ENCODE measurements at places on chromosomes 7 and 10.

- DNase-seq = peak; percentile 82
Measured at GRCh38 chr10:79070606-79071395, 2.0 kb downstream of the ZMIZ1 start.

DNA sequence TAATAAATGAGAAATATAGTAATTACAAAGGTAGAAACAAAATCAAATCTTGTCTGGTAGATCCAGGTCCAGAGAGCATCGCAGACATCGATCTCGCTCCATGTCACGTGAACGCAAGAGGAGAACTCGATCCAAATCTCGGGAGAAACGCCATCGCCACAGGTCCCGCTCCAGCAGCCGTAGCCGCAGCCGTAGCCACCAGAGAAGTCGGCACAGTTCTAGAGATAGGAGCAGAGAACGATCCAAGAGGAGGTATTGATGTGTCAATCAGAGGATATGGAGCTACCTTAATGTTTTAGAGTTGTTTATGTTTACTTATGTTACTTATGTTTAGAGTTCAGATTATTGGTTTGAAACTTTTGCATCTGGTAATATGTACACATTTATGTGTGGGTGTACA, 57.8 kb downstream of the LUC7L2 start:
- no peak for DNase-seq

GRCh38 chr10:27344568-27345454, 104.2 kb upstream of the ACBD5 start:
- no peak for DNase-seq

- DNase-seq = no peak
Measured at GRCh38 chr7:151745706-151746105, 131.2 kb downstream of the PRKAG2 start.

DNA sequence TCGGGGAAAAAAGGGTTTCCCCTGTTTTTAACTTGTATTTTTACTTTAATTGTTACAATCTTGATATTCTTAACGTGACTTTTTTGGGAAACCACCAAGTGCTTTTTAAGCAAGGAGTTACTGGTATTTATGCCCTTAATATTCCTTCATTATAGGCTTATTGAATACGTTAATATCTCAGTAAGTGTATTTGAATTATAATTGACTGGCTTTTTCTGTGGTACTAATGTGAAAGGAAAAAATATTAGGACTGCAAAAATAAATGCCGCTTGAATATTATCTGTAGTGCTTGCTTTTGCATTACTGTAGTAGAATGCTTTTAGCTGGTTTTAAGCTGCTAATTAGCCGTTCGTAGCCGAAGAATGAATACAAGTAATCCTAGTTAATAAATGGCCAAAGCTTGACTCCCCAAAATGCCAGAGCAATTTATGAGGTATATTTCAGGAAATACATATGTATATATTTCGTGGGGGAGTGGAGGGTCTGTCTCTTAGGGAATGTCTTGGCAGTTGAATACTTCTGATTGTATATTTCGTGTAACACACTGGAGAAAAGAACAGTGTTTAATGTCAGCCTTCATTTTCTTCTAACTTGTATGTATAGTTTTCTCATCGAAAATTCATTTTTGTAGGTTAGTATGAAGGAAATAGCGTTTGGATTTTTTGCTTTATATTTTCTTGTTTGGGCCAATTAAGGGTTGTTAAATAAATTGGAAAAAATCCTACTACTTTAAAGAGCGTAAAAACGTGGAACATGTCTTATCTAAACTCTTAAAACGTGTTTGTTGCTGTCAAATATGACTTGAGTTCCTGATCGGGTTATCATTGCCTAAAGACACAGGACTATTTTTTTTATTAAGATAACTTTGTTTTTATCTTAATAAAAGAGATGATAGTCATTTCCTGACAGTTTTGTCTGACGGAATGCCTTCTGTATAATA, 1.5 kb downstream of the PDCD4 start:
- DNase-seq = no peak

GRCh38 chr7:30304177-30304884, 19.9 kb downstream of the ZNRF2 start:
- no peak for DNase-seq

DNA sequence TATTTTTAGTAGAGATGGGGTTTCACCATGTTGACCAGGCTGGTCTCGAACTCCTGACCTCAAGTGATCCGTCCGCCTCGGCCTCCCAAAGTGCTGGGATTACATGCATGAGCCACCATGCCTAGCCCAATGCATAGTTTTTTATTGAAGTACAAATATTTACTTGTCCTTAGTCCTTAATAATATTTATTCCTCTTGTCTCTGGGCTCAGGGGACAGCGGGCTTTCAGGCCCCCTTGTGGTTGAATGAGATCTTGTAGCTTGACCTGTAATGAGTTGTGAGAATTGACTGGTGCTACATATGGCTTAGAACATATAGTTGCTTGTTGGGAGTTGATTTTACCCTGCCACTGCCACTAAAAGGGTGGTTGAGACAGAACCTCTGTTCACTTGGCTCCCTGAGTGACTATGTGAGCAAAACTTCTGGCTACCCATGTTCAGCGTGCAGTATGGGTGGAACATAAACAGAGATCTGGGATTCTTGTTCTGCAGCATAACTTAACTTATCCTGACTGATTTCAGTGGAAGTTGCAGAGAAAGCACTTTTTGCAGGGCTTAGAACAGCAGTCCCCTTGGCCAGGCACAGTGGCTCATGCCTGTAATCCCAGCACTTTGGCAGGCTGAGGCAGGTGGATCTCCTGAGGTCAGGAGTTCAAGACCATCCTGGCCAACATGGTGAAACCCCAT, 14.9 kb downstream of the CCL26 start:
- peak; percentile 53 for DNase-seq

DNA sequence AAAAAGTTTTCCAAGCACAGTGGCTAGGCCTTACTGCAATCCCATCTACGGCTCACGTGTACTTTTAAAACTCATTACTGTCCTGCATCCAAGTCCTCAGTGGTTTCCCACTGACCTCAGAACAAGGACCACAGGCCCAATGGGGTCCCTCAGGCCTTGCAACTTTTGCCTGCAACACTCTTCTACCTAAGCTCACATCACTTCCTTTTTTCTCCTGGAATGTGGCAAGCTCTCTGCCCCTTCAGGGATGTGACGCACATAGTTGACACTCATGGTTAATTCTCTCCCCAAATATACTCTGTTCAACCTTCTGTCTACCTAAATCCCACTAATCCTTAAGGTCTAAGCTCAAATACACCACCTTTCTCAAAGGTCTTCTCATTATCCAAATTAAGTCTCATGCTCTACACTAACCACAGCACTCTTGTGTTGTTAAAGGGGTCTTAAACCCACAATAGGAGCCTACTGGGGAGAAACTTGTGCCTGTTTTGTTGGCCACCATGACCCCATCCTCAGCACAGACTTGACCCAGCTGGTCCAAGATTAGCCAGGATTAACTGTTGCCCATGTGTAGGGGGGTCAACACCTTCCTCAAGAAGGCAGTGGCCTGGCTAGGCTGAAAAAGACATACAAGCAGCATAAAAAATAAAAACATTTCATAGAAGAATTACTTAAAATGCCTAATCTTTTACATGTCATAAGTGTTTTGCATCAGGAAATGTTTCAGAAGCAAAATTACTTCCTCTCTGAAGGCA, 15.2 kb downstream of the HNRNPF start:
- DNase-seq = no peak

DNA sequence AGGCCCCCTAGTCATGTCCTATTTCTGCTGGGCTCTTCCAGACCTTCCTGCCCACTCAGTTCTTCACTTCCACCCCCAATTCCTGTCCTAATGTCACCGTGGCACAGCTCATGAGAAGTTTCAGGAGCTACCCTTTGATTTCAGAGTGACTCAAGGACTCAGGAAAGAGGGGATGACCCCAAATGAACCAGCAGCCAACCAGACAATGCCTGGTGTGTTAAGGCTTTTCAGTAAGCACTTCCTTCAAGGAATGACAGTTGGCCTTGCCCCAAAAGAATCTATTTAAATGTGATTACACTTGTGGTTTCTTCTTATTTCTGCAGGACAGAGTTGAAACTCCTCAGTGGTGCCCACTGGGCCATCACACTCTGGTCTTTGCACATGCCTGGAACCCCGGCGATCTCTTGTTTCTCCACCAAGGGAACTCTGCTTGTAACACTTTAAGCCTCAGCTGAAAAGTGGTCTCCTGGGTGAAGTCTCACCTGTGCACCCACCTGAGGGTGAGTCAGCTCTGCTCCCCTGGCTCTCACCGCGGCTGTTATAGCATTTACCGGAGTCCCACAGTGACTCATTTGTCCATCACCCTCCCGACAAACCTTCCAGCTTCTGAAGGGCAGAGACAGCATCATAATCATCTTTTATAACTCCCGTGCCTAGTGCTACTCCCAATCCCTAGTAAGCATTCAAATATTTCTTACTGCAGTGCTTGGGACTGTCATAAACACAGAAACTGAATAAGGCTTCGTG, 123.0 kb upstream of the SVIL start:
- DNase-seq = no peak

DNA sequence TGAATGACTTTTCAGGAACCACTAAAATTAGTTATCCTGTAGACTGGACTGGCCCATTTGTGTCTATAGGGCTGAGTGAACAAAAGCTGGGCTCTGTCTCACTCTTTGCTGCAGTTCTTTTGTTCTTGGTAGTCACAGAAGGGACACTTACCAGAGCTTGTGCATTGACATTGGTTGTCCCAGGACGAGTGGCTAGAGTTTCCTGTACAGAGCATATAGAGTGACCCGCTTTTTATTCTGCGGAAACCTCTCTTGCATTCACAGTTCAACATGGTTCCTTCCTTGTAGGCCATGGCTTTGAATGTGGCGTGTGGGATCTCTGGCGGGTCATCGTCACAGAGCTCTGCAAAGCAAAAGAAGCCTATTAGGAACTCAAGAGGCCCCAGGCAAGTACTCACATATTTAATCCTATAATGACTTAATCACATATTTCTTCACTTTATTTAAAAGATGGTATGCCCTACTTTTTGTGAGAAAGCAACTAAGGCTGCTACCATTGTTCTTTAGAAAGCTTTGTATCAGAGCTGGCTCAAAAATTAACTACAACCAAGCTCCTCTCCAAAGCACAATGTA, 36.4 kb downstream of the IL2RA start:
- no peak for DNase-seq

- no peak for DNase-seq
Measured at GRCh38 chr7:68604541-68604940, 993.7 kb upstream of the AUTS2 start.

- DNase-seq = no peak
Measured at GRCh38 chr7:142438923-142439515, 181.2 kb upstream of the PRSS58 start.

DNA sequence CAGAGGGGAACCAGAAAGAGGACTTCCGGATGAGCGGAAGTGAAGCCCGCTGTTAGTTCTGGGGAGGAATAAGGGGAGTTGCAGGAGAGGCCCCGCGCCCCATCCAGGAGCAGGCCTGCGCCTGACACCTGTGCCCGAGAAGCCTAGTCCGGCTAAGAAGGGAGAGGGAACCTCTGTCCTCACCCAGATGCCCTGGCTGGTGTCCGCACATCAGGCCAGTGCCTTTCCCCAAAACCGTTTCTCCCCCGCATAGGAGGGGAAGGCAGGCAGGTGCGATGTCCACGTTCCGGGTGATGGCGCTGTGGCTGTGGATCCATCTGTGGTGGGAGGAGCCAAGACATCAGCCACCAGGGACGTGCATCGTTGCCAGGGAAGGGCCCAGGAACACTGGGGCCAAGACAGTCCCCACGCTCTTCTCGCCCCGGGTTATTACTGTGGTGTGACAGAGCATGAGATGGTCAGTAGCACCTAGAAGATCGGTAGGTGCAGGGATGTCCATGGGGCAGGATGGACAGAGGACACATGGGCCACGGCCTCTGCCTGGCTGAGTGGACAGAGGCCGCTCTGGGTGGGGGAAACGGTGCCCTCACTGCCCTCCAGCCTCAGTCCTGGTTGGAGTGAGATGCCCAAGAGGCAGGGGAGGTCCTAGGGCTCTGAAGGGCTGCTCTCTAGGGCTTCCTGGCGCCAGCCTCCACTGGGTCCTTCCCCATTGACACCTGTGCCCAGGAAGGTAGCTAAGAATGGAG, 262.7 kb downstream of the CELF2 start:
- DNase-seq = no peak

DNA sequence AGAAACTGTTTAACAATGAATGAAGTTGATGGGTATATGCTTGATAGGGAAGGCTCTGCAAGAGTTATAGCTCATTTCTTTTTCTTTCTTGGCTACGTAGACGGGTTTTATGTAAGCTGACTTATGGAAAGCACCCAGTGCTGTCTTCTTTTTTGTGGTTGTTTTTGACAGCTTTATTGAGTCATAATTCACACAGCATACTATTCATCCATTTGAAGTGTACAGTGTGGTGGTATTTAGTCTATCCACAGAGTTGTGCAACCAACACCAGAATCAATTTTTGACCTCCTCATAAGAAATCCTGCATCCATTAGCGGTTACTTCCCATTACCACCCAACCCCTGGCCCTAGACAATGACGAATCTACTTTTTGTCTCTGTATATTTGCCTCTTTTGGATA, 240.6 kb upstream of the KIAA1217 start:
- no peak for DNase-seq

DNA sequence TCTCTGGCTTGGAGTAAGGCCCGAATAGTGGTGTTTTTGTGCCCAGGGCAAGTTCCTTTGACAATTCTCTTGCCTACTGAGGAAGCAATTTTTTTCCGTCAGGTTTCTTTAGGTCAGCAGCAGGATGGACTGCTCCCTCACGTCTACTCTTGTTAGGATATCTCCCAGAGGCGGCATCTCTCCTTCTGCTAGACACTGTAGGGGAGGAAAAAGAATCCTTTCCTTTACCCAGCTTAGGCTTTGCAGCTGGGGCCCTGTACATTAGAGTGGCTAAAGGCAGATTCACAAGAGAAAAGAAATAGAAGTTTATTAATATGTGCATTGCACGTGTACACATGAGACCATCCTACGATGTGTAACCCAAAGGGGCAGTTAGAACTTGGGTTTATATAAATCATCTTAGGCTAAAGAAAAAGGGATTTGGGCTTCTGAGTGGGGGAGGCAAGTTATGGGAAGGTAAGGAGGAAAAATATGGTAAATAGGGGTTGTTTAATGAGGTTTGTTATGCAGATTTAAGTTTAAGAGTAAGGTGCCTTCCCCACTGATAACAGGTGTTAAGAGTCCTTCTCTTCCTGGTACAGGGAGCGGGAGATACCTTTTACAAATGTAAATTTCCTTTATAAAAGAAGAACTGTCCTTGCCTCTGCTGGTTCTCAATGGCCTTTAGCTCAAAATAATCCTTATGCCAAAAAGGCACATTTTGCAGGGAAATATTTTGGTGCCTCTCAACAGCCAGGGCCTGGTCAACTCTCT, 156.4 kb downstream of the AOAH start:
- DNase-seq = no peak

Measured in AG08395 (cell line).